ENCODE measurements at places on chromosomes 16 and 17. TPM values are rescaled to one million over a fixed set of nuclear protein-coding genes. Genes with fewer than 3 reads are reported as not detected.

- peaks cover 16% of the 10 kb centered on the region for H3K4me1 ChIP-seq
- no peak for DNase-seq
- H3K4me3 ChIP-seq: no peak overlapping the region
- H3K27ac ChIP-seq: no peak overlapping the region
- no peaks in the 10 kb centered on the region for H3K27me3 ChIP-seq
Measured at GRCh38 chr16:2974319-2975056, 5.3 kb downstream of the PAQR4 start.

DNA sequence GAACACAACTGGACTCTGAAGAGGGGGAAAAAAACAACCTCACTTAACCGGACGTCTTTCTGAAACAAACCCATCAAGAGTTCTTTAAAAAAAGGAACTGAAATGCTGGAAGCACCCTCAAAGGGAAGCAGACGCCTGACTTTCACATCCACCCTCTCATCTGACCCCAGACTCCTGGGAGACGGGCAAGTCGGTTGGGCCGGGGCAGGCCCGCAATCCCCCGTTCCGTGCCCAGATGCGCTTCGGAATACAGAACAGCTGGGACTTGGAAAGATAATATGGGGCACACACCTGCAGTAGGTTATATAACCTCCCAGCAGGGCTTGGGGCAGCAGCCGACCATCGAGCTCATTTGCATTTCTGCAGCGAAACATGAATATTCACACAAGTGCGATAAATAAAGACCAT, 3.7 kb downstream of the ARHGAP27 start:
- no peaks in the 10 kb centered on the region for H3K4me1 ChIP-seq
- peak overlapping the region; percentile 7 for H3K4me3 ChIP-seq
- no peak for DNase-seq
- H3K27ac ChIP-seq: no peak overlapping the region

DNA sequence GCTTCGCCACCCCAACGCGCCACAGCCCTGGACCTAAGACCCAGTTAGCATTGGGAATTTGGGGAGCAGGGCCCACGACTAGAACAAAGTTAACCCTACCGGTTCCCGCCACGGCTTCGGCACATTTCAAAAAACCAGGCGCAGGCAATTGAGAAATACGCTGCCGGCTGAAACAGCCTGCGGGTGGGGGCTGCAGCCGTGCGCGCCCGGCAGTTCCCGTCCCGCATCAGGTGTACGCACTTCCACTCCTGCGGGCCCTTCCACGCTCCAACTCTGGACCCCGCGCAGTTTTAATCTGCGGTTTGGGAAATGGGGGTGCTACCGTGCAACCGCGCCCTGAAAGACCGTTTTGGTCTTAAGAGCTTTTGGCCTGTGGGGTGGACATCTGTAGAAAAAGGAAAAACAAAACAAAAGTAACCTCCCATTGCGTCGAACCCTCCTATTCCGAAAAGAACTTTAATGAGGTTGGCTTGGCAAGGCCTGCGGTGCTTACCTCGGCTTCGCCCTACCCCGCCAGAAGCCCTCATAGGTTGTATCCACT, 7.1 kb downstream of the IRX5 start:
- H3K4me1 ChIP-seq: peaks cover 26% of the 10 kb centered on the region
- H3K27ac ChIP-seq: no peak overlapping the region
- no peak overlapping the region for H3K4me3 ChIP-seq
- H3K36me3 ChIP-seq: peaks cover 14% of the 10 kb centered on the region

GRCh38 chr17:72101526-72101925, 19.3 kb upstream of the SOX9 start:
- no peak for DNase-seq
- H3K27me3 ChIP-seq: no peaks in the 10 kb centered on the region
- H3K4me1 ChIP-seq: no peaks in the 10 kb centered on the region
- H3K36me3 ChIP-seq: no peaks in the 10 kb centered on the region
- no peak overlapping the region for H3K27ac ChIP-seq
- no peak overlapping the region for H3K4me3 ChIP-seq

GRCh38 chr16:55736671-55737070, 80.9 kb downstream of the SLC6A2 start:
- DNase-seq: no peak
- no peak overlapping the region for H3K4me3 ChIP-seq
- H3K27ac ChIP-seq: no peak overlapping the region
- no peaks in the 10 kb centered on the region for H3K4me1 ChIP-seq

- DNase-seq: no peak
- no peak overlapping the region for H3K4me3 ChIP-seq
- peaks cover 15% of the 10 kb centered on the region for H3K27me3 ChIP-seq
- no peaks in the 10 kb centered on the region for H3K4me1 ChIP-seq
- no peaks in the 10 kb centered on the region for H3K36me3 ChIP-seq
Measured at GRCh38 chr17:49472527-49472926, 22.6 kb upstream of the NGFR start.

- no peaks in the 10 kb centered on the region for H3K36me3 ChIP-seq
- no peak overlapping the region for H3K4me3 ChIP-seq
- no peaks in the 10 kb centered on the region for H3K27me3 ChIP-seq
- H3K27ac ChIP-seq: no peak overlapping the region
- peaks cover 26% of the 10 kb centered on the region for H3K4me1 ChIP-seq
Measured at GRCh38 chr16:1275791-1276579, 20.1 kb downstream of the TPSD1 start.

DNA sequence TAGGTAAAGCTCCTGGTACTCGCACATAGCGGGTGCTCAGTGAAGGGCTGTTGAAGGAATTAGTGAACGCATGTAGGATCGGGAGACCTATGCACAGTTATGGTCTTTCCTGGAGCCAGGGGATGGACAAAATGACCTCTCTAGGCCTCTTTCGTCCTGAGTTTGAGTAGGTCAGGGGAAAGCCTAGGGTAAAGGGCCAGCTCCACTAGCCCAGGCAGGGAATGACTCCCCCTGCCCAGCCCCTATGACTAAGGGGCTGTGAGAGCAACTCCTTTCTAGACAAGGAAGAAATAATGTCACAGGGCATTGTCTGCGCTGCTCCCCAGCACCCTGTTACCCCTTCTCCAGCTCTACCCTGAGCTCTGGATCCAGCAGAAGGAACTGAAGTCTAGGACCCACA, 24.6 kb upstream of the FMNL1 start:
- no peaks in the 10 kb centered on the region for H3K36me3 ChIP-seq
- H3K27ac ChIP-seq: no peak overlapping the region
- DNase-seq: no peak

- no peak overlapping the region for H3K4me3 ChIP-seq
- DNase-seq: no peak
- no peaks in the 10 kb centered on the region for H3K4me1 ChIP-seq
- no peaks in the 10 kb centered on the region for H3K27me3 ChIP-seq
- no peaks in the 10 kb centered on the region for H3K36me3 ChIP-seq
Measured at GRCh38 chr17:80095038-80095843, 6.1 kb upstream of the GAA start.

GRCh38 chr16:1125471-1125870, 27.4 kb upstream of the CACNA1H start:
- no peaks in the 10 kb centered on the region for H3K27me3 ChIP-seq
- peak; percentile 79 for DNase-seq
- no peaks in the 10 kb centered on the region for H3K36me3 ChIP-seq
- peaks cover 8% of the 10 kb centered on the region for H3K4me1 ChIP-seq
- no peak overlapping the region for H3K27ac ChIP-seq
- H3K4me3 ChIP-seq: no peak overlapping the region

DNA sequence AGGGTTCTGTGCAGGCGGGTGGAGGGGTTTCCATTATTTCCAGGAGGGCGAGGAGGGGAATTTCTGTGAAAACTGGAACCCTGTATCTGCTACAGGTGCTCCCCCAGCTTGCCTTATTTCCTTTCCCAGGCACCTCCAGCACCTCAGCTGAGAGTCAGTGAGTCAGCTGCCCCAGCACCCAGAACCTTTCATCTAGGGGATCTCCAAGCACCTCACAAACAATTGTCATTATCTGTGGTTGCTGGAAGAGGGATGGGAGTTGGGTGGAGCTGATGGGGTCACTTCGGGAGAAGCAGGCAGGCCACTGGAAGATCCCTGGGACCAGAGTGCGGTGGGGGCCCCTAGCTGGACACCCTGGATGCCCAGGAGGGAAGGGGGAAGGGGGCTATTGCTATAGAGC, 10.0 kb upstream of the CLUH start:
- no peak for DNase-seq
- H3K4me1 ChIP-seq: no peaks in the 10 kb centered on the region
- no peak overlapping the region for H3K4me3 ChIP-seq
- H3K36me3 ChIP-seq: no peaks in the 10 kb centered on the region

QRICH2 gene
- total RNA-seq: 4.3 TPM

ATP2A1 gene
- total RNA-seq: 3.0 TPM

LGALS9B gene
- total RNA-seq: not detected

SLFN12 gene
- total RNA-seq: 8.1 TPM

CHRNB1 gene
- 8.6 TPM for total RNA-seq

MGAT5B gene
- 1.1 TPM for total RNA-seq

NUPR1 gene
- total RNA-seq: 0.76 TPM
